Bronchial epithelial cell (primary cell): ENCODE measurements at places on chromosomes 11 and 22. TPM values are rescaled to one million over a fixed set of nuclear protein-coding genes. Genes with fewer than 3 reads are reported as not detected.

SYT8 gene
- total RNA-seq = 0.53 and 1.5 TPM in 2 replicates

AGBL2 gene
- total RNA-seq = 0.38 and 1.1 TPM in 2 replicates

INCENP gene
- 3.4 and 5.8 TPM in 2 replicates for total RNA-seq

CHRNA10 gene
- total RNA-seq = 0.26 and 0.51 TPM in 2 replicates

FJX1 gene
- total RNA-seq = 11.8 and 24.7 TPM in 2 replicates

CTNND1 gene
- 131 and 227 TPM in 2 replicates for total RNA-seq

TRIM6 gene
- 1.8 and 3.2 TPM in 2 replicates for total RNA-seq

TSKU gene
- 8.2 and 11.1 TPM in 2 replicates for total RNA-seq

ROBO4 gene
- under 0.01 TPM in 1 of 2 replicates, not detected in the other for total RNA-seq
